ENCODE measurements at places on chromosomes 6 and 20. TPM values are rescaled to one million over a fixed set of nuclear protein-coding genes. Genes with fewer than 3 reads are reported as not detected.

The CLPSL2 gene
- 0.60 TPM for total RNA-seq

The RPS18 gene
- 2,552 TPM for total RNA-seq

The SLC17A1 gene
- total RNA-seq: not detected

The LY6G5C gene
- total RNA-seq: 1.9 TPM

The BRD2 gene
- total RNA-seq: 143 TPM

The B3GAT2 gene
- 0.04 TPM for total RNA-seq

The PACSIN1 gene
- 0.04 TPM for total RNA-seq

Measured in A549 treated with DMSO at 1 μM for 4 hours (cell line).